ENCODE measurements at places on chromosomes 3 and 15.

- H3K27ac ChIP-seq = no peak overlapping the region
- no peaks in the 10 kb centered on the region for H3K36me3 ChIP-seq
- H3K4me3 ChIP-seq = no peak overlapping the region
- H3K4me1 ChIP-seq = no peaks in the 10 kb centered on the region
- H3K27me3 ChIP-seq = peaks cover 3% of the 10 kb centered on the region
Observed at GRCh38 chr15:37140531-37141058, 40.2 kb upstream of the MEIS2 start.

DNA sequence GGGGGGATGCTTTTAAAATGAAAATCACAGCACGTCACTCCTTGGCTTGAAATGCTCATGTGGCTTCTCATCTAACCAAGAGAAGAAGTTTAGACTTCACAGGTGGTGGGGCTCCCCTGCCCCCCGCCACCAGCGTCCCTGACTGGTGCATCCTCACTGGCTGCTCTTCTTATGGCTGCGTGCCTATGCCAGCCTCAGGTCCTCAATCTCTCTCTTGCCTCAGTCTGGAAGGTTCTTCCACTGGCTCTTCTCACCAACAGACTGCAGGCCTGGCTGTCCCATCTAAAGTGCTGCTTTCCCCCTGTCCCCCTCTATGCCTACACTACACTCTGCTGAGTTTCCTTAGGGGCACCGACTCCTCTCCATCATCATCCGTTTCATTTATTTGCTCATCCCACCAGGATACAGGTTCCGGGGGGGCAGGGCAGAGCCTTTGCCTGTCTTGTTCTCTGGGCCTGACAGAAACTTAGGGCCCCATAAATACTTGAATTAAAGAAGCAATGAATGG is 20.6 kb downstream of the ABTB1 start:
- H3K27ac ChIP-seq = peak overlapping the region; percentile 58
- DNase-seq = no peak
- H3K27me3 ChIP-seq = peaks cover 2% of the 10 kb centered on the region
- no peaks in the 10 kb centered on the region for H3K36me3 ChIP-seq
- H3K4me1 ChIP-seq = no peaks in the 10 kb centered on the region

- H3K4me3 ChIP-seq = no peak overlapping the region
- H3K4me1 ChIP-seq = no peaks in the 10 kb centered on the region
- H3K27ac ChIP-seq = no peak overlapping the region
- no peaks in the 10 kb centered on the region for H3K36me3 ChIP-seq
- DNase-seq = no peak
- H3K27me3 ChIP-seq = no peaks in the 10 kb centered on the region
Observed at GRCh38 chr3:167084545-167084944, 295.6 kb downstream of the ZBBX start.

DNA sequence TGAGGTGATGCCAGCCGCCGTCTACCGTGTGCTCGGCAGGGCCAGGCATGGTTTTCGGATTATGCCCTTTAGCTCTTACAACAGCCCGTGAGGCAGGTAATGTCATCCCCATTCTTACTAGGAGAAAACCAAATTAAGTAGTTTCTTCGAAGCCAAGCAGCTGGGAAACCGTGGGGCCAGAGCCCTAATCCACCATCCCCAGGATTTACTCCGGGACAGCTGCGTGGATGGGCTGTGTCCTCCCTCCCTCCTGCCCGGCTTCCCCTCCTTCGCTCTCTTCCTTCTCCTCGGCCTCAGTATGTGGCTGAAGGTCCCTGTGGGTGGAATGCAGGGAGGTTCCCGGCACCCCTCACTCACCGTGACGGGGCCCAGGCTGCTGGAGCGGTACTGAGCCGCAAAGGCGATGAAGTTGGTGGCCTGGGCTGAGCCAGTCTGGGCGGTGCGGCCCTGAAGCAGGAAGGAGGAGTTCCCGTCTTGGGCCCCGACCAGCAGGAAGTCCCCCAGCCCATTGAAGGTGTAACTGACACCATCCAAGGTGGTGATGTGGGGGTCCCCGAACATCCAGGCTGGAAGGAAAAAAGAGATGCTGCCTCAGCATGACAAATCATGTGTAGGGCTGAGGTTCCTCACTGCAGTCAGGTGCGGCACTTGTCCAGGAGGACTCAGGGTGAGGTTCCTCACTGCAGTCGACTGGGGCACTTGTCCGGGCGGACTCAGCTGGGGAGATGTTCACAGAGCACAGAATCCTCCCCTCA is 42.5 kb downstream of the MUC20 start:
- DNase-seq = no peak
- H3K4me1 ChIP-seq = no peaks in the 10 kb centered on the region
- no peak overlapping the region for H3K4me3 ChIP-seq
- H3K27me3 ChIP-seq = peaks cover 17% of the 10 kb centered on the region

- DNase-seq = no peak
- H3K4me1 ChIP-seq = no peaks in the 10 kb centered on the region
- H3K27me3 ChIP-seq = no peaks in the 10 kb centered on the region
- H3K36me3 ChIP-seq = no peaks in the 10 kb centered on the region
- H3K4me3 ChIP-seq = no peak overlapping the region
- no peak overlapping the region for H3K27ac ChIP-seq
Observed at GRCh38 chr15:26391567-26392194, 381.2 kb downstream of the GABRB3 start.

- H3K36me3 ChIP-seq = peaks cover 47% of the 10 kb centered on the region
- H3K27ac ChIP-seq = peak overlapping the region; percentile 98
- H3K27me3 ChIP-seq = no peaks in the 10 kb centered on the region
Observed at GRCh38 chr15:92883876-92884435, 16.2 kb upstream of the CHD2 start.

DNA sequence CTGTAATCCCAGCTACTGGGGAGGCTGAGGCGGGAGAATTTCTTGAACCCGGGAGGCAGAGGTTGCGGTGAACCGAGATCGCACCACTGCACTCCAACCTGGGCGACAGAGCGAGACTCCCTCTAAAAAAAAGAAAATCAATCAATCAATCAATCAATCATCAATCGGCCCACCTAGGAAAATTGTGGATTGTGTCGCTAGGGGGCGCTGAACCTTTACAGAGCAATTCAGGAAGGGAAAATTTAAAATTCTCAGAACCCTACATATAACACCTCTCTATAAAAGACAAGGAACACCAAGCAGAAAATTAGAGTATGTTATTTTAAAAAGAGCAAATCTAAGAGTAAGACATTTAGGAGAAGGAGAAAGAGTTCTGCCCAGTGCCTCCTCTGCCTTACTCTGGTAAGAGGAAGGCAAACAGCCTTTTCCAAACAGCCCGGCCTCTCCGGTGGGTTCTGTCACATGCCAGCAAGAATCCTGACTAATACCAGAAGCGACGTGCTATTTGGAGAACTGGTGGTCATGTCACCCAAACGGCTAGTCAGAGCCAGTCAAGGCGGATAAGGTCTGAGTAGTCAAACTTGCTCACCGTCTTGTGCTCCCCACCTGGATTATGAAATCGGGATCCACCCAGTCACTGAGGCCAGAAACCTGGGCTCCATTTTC is 22.3 kb upstream of the SMCO1 start:
- H3K4me1 ChIP-seq = peaks cover 5% of the 10 kb centered on the region
- no peak overlapping the region for H3K27ac ChIP-seq
- peaks cover 12% of the 10 kb centered on the region for H3K27me3 ChIP-seq
- H3K36me3 ChIP-seq = no peaks in the 10 kb centered on the region
- no peak overlapping the region for H3K4me3 ChIP-seq
- DNase-seq = peak; percentile 33

- no peaks in the 10 kb centered on the region for H3K36me3 ChIP-seq
- no peak overlapping the region for H3K4me3 ChIP-seq
- H3K4me1 ChIP-seq = no peaks in the 10 kb centered on the region
- H3K27ac ChIP-seq = no peak overlapping the region
- no peak for DNase-seq
Observed at GRCh38 chr3:140599496-140599895, 78.4 kb upstream of the TRIM42 start.

GRCh38 chr3:27721717-27722564 is at the start of gene EOMES:
Gene EOMES (minus strand): TSS chr3:27722323. CDS start chr3:27722294, 29 bp downstream.
- H3K27ac ChIP-seq = peak within 1 kb of the TSS; percentile 81
- peak within 1 kb of the TSS; percentile 87 for H3K4me3 ChIP-seq
- DNase-seq = peak; percentile 67
- peaks cover 44% of the 10 kb centered on the region for H3K4me1 ChIP-seq

All from activated T-helper 1 cell treated with anti-CD3 and anti-CD28 coated beads, Interleukin-12 subunit alpha, Interleukin-12 subunit beta, Interleukin-2, Interleukin-4 antibody, amounts not matched to agents 30 ng/mL and 10 ng/mL and 1 ng/mL, durations not matched to agents 14 hours and 24 hours and 36 hours (primary cell).